Activated naive CD8-positive, alpha-beta T cell treated with anti-CD3 and anti-CD28 coated beads, Interleukin-2, amount 50 U/mL, for 16 hours (primary cell): ENCODE measurements at places on chromosomes 4 and X.
A peak's percentile ranks its signal among the peaks of the same experiment; 100 is the strongest.

DNA sequence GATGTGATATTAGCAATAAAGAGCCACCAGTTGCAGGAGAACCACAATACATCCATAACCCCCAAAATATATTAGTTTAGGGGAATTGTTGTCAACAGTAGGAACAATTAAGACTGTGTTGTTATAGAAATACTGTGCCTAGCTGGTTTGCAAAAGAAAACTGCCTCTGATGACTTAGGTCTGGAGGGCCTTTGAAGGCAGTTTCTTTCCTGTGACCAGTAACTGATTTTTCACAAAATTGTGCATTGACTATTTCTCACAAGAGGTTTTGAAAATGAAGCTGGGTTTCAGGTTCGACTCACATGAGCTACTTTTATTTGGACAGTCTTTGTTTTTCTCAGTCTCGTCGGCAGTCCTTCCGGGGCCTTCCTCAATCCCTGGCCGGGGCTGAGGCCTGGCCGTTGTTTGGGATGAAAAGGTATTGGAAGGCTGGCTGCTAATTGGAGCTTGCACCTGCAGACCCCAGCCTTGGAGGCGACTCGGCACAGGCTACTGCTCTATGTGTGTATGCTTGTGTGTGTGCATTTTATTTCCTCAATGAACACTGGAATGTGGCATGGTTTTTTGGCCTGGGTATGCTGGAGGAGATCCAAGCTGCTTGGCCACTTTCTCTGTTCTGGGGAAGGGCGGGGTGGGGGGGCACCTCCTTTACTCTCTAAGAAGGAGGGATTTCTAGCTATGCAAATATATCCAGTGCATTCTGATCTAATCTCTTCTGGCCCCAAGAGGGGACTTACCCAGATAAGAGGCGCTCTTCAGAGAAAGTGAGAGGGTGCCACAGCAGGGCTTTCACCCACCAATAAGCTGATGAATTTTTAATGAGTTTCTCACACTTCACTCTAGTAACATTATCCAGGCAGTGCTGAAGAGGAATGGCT lies 49.5 kb upstream of the LNX1 start:
- no peak for DNase-seq

- DNase-seq = no peak
Observed at GRCh38 chr4:36304138-36304681, 22.8 kb downstream of the DTHD1 start.

DNA sequence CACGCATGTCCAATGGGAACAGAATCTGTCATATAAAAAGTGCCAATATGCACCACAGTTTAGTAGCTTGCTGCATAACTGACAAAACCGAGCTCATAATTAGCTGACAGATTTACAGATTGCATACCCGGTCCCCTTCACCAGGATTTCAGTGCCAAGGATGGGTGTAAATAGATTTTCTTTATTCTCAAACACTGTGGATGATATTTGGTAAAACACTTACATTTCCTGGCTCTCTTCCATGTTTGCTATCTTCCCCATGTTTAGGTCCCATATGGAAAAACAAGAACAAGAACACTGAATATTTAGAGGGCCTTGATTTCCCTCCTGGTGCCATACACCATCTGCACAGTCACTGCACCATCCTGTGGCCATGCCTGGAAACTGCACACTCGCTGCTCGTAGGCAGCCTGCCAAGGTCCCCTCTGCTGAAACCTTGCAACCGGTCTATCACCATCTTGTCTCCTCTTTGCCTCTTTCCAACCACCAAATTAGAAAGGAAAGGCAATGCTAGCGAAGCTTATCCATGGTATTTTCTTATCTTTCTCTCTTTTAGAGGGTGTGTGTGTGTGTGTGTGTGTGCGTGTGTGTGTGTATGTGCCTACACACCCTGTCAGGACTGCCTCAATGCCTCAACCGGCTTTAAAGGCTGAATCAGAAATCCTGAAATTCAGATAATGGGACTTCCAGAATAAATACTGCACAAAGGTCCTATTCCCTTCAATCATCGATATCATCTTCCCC lies 124.2 kb upstream of the MBNL3 start:
- no peak for DNase-seq

- no peak for DNase-seq
Observed at GRCh38 chrX:154780968-154781367, 18.3 kb downstream of the DKC1 start.

GRCh38 chr4:188714501-188714900 lies 575.3 kb downstream of the TRIML1 start:
- DNase-seq = no peak

GRCh38 chrX:54639018-54639345 lies 109.0 kb downstream of the GNL3L start:
- DNase-seq = no peak

DNA sequence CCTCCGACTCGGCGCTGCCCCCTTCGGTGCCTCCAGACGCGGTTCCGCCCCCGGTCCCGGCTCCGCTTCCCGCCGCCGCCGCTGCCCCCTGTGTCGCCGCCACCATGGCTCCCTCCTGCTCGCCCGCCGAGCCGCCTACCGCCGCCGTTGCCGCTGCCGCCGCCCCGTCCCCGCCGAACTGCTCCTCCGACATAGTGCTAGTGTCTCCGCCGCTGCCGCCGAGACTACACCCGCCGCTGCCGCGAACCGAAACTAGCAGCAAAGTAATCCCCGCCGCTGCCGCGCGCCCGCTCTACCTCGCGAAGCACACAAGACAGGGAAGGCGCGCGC lies 340 bp downstream of the HNRNPD start:
- DNase-seq = no peak

GRCh38 chr4:147286846-147287587 lies 193.9 kb upstream of the EDNRA start:
- DNase-seq = no peak

- DNase-seq = no peak
Observed at GRCh38 chrX:14504960-14505538, 24.3 kb upstream of the GLRA2 start.

DNA sequence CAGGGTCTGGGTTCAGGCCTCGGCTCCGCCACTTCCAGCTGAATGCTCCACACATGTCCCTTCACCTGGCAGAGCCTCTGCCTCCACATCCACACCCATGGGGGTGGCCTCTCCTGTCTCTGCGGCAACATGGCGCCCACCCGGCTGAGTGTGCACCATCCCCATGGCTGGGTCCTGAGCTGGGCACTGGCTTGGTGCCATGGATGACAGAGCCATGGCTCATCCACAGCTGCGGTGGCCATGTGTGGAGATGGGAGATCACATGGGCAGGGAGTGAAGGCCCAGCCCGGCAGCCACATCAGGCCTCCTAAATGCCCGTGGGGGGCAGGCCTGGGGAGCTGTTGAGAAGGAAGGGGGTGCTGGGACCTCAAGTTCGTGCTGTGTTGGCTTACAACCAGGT lies 213.7 kb downstream of the AFAP1 start:
- no peak for DNase-seq

DNA sequence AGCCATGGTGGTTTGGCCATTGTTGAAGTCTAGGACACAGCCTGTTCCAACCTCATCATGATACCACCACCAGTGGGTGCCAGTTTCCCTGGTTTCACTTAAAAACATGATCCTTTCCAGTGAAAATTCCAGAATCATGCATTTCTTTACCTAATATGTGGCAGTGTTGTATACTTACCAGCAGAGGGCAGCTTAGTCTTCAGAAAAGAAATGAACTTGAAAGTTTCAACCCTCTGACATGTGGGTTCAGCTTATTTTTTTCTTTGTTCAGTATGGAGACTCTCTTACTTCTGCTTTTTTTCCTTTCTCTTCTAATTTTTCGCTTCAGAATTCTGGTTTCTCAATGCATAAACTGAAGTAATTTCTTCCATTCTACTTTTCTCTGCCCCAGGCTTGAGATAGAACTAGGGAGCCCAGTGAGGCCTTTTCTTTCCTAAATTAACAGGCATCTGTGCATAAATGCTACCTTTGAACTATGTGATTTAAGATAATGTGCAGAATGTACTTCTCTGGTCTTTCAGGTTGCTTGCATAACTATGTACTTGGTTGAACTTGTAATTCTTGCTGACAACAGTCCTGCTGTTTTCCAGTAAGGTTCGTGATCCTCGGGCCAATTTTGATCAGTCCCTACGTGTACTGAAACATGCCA lies 10.7 kb downstream of the LIAS start:
- DNase-seq = no peak

GRCh38 chrX:70196961-70197720 lies 19.9 kb downstream of the DGAT2L6 start:
- peak; percentile 32 for DNase-seq

GRCh38 chr4:102610007-102610406 lies 108.8 kb downstream of the NFKB1 start:
- DNase-seq = no peak

DNA sequence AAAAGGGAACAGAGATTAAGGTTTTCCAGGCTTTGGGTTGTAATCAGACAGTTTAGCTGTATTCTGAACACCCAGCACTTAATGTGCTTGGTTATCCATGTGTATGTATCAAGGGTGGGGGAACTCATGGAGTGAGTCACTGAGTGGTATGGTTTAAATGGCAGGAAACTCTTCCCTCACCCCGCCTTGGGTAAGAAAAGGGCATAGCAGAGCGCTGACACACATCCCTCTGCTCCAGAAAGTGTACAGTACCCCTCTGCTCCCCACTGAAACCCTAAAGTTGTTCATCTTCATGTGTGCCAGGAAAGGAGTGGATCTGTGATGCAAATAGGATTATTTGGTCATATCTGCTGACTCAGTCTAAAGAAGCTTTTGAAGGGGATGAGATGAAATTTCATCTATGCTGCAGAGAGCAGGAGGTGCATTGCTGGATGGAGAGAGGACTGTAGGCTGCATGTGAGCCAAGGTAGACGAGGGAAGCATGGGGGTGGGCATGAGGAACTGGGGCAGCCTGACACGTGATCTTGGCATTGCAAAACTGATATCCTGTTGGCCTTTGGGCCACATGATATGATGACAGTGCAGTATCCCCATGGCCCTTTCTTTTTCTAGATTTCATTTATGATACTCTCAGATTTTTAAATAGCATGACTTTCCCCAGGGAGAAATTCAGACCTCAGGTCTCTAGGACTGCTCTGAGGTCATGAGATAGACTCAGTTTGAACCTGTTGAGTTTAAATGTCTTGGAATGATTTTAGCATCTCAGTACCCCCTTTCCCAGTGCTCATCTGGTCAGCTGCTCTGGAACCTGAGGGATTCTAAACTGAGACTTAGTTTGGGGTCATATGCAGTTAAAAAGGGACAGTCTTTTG lies 84.8 kb downstream of the TMEM164 start:
- DNase-seq = no peak

- DNase-seq = no peak
Observed at GRCh38 chr4:118388606-118389005, 35.8 kb upstream of the PRSS12 start.

GRCh38 chr4:139419388-139419914 lies 34.5 kb upstream of the RAB33B start:
- no peak for DNase-seq

GRCh38 chr4:518569-519083 lies 19.6 kb downstream of the PIGG start:
- DNase-seq = no peak

GRCh38 chr4:150010525-150011126 lies 67.6 kb upstream of the DCLK2 start:
- DNase-seq = no peak

GRCh38 chr4:150305995-150306394 lies 227.8 kb downstream of the DCLK2 start:
- no peak for DNase-seq

GRCh38 chr4:54695337-54695736 lies 37.6 kb downstream of the KIT start:
- DNase-seq = no peak

DNA sequence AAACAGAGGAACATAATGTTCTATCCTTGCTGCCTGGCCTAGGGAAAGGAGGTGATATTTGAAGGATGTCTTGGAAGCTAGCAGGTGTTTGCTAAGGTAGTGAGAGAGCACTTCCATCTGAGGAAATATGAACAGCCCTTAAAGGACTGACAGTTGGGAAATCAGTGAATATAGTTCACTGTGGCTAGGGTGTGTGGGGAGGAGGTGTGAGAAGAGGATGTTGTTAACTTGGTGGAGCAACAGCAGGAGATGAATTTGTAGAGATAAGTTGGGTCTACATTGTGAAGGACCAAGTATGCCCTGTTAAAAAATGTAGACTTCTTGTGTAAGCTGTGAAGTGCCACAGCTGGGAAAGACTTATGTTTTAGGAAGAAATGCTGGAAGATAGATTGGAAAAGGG lies 25.5 kb downstream of the TBC1D19 start:
- DNase-seq = no peak

GRCh38 chr4:931194-931959 lies 739 bp downstream of the GAK start:
- DNase-seq = no peak

GRCh38 chr4:1245481-1246051 lies 3.4 kb downstream of the CTBP1 start:
- no peak for DNase-seq

- no peak for DNase-seq
Observed at GRCh38 chr4:40264497-40264896, 67.7 kb downstream of the RHOH start.

DNA sequence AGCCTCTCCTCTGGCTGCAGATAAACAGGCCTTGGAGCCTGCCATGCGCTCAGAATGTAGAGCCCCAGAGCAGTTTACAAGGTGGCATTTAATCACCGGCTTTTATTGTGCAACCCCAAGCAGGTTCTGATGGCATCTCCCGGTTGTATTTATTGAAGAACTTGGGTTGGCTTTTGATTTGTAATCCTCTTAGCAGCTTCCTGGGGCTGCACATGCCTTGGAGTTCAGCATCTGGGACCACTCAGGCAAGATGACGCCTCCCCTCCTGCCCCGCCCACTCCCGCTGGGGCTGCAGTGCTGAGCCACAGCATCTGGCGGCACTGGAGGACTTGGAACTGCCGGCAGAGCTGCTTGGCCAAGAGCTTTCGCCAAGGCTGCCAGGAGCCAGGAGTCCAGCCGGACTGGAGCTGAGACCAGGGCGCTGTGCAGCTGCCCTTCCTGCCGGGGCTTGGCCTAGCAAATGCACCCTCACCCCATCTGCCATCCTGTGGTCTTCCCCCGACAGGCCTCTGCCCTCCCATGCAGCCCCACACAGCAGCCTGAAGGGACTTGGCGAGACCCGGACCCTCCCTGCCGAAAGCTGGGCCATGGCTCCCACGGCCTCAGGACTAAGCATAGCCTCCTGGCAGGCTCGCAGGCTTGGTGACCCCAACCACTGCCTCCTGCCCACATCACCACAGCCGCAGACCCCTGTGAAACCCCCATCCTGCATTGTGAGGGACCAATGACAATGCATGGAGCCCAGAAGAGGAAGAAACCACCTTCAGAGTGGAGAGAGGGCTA lies 5.4 kb downstream of the HTRA3 start:
- DNase-seq = no peak
